ENCODE measurements at places on chromosomes 2 and 18.

DNA sequence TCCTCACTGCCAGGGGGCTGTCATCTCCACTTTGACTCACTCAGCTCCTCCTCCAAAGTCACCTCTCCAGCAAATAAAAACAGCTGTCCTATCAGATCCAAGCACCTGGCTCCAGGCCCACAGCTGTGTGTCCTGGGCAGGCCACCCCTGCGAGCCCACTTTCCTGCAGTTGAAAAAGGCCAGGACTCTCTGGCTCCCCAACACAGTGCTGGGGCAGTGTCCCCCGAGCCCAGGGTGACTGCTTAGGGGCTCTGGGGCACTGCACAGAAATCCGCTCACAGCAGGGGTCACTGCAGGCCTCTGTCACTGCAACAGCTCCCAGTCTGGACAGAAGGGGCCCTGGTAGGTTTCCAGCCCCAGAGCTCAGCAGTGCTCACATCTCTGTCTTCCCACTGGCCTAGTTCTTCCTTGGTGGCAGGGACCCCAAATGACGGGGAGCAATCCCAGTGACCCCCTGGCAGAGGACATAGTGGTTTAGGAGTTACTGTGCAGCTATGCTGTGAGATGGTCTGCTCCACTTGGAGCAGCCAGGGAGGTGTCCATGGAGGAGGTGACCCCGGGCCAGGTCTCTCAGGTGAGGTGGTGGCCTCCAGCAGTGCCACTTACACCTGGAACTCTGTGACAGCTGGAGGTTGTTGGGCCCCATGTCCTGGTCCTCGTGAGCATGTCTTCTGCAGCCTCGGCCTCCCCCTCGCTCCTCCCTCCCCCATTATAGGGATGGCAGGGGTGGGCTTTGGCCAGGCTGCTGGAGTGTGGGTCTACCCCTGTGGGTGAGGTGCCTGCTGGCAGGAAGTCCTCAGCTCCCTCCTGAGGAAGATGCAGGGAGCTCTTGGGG lies 35.5 kb downstream of the HS6ST1 start:
- DNase-seq, result no peak

- no peak for DNase-seq
Observed at GRCh38 chr2:209582281-209582680, 158.4 kb downstream of the MAP2 start.

DNA sequence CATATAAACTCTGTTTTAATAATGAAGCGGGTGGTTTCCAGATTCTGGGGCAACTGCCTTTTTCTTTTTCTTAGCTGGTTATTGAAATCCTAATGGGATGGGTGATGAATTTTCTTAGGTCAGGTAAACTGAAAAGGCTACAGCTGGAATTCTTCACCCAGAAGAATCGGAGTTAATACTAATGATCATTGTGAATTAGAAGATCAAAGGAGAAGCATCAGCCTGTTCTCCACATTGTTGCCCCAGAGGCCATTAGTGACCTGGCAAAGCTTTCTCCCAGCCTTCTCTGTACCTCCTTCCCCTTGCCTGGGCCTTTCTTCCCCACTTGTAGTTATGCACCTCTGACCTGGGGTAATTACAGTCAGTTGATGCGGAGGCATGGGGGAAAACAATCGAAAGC lies 82.8 kb downstream of the MEIS1 start:
- DNase-seq, result no peak

DNA sequence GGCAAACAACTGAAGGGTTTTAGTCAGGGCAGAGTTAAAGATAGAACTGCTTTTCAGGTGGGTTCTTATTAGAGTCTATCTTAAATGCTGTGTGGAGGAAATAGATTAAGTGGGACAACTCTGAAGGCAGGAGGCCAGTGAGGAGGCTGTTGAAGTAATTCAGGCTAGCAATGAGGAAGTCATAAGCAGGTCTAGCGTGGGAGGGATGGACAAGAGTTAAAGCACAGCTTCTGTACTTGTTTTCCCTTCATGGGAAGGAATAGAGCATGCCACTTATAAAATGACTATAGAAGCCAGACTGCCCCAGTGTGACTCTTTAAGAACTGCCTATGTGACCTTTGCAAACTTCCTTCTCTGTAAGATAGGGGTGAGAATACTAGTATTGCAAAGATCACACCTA lies 202.0 kb upstream of the LRRTM1 start:
- DNase-seq, result no peak

DNA sequence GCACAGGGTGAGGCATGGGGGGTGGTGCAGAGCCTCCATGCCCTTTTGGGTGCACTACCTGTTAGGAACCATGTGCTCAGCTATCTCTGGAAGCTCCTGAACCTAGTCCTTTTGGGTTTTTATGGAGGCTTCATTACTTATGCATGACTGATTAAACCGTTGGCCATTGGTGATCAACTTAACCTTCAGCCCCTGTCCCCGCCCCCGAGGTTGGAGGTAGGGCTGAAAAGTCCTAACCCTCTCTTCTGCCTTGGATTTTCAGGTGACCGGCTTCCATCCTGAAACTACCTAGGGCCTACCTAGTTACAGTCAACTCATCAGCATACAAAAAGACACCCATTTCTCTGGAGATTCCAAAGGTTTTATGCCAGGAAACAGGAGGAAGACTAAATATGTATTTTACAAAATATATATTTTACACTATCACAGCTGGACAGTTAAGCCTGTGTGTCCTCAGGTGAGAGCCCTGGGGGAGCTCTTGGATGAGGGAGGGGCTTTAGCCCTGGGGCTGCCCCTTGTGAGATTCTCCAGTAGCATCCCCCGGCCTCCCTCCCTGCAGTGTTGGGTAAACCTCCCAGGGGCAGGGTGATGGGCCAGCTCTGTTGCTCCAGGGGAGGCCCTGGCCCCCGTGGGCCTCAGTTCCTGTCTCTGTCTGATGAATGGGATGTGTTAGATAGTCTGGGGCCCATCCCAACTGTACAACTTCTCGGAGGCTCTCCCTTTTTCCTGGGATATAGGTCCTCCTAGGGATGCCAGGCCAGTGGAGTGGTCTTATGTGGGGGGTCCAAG lies 24.1 kb downstream of the GLI2 start:
- DNase-seq, result no peak

DNA sequence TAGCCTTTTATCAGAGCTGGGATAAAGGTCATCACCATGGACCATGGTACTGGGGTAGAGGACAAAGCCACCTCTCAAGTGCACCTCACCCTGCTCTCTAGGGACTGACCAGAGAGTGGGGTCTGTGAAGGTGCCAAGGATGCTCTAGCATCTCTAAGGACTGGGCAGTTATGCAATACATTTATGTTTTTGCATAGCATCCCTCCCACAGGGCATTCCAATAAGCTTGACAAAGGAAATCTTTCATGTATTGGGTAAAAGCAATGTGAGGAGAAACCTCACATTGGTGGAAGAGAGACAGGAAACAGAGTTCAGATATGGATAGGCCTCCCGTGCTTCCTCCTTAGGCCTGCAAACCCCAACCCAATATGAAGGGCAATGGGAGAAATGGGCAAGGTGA lies 31.6 kb downstream of the STK39 start:
- DNase-seq, result no peak

DNA sequence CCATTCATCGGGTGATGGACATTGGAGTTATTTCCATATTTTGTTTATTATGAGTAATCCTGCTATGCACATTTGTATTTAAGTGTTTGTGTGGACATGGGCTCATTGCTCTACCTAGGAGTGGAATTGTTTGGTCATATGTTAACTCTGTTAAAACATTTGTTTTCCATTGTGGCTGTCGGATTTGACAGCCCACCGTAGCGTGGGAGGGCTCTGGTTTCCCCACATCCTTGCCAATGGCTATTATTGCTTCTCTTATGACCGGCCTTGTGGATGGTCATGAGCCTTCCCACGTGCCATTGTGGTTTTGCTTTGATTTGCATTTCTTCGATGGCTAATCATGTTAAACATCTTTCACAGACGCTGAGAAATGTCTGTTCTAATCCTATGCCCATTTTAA lies 92.0 kb downstream of the ZNF236 start:
- no peak for DNase-seq

DNA sequence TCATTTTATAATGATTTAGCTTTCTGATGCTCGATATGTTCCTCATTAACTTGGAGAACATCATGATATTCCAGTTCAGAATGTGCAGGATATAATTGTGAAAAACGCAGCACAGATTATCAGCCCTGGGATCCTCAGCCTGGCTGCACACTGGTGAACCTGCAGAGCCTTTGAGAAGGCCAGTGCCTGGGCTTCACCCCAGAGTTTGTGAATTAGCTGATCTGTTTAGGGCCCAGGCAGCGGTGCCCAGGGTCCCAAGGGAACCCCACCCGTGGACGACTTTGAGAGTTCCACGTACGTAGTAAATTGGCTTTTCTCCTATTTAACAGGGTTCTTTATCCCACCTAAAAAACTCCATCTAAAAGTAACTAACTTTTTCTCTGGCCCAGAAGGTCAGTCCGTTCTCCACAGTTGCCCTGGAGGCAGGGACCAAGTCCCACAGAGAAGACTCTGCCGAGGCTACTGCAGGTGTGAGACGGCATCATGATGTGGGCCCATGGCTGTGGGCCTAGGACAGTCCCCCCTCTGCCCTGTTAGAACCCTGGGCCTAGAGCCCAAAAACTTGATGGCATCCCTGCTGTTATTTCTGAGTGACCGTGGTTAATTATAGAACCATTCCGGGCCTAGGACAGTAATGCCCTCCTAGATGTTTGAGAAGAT lies 39.6 kb upstream of the RPL31 start:
- DNase-seq, result no peak

GRCh38 chr18:44781886-44782285 lies 101.2 kb downstream of the SETBP1 start:
- DNase-seq, result no peak

GRCh38 chr2:109736177-109736827 lies 57.8 kb upstream of the RGPD5 start:
- no peak for DNase-seq

DNA sequence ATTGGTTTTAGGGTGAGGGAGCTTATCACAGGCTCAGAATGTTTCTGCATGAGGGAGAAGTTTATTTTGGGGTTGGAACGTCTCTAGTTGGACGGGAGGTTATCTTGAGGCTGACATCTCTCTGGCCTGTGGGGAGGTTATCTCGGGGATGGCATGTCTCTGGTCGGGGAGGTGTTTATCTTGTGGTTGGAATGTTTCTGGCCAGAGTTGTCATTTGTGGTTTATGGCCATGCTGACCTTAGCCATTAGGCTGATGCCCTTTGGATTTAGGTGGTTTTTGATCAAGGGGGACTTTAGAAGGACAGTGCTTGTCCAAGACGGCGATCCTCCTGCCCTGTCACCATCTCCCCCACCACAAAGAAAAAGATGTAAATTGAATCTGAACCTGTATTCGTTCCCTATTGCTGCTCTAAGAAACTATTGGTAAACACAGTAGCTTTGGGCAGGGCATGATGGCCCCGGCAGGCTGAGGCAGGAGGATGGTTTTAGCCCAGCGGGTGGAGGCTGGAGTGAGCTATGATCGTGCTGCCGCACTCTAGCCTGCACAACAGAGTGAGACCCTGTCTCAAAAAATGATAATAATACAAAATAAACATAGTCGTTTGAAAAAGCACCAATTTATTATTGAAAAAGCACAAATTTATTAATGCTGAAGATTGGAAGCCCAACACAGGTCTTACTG lies 17.8 kb upstream of the MPPE1 start:
- DNase-seq, result no peak

DNA sequence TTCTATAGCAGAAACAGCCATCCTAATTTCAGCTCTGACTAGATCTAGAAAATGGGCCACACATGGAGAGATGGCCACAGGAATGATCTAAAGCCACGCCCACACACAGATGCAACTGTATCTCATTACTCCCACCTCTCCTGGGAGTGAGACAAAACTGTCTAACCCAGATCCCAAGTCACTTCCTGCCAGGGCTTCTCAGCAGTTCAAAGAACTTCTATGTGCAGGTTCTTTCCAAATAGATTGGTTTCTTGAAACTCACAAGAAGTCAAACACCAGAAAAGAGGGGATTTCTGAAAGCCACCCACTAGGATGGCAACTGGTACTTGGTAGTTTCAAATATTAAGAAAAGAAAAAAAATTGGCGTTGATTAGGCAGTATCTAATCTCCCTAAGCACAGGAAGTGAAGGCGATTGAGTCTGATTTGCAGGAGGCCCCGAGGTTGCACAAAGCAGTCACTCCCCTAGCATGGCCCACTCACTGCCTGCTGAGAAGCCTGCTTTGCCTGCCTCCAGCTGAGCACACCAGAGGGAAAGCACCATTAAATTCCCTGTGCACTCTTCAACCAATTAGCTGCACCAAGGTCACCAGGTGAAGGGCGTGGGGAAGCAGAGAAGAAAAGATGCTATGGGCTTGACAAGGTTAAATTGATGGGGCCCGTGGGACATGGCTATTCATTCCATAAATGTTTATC lies 51.1 kb downstream of the PAPOLG start:
- no peak for DNase-seq

- DNase-seq, result no peak
Observed at GRCh38 chr2:192725991-192726390, 531.3 kb upstream of the TMEFF2 start.

DNA sequence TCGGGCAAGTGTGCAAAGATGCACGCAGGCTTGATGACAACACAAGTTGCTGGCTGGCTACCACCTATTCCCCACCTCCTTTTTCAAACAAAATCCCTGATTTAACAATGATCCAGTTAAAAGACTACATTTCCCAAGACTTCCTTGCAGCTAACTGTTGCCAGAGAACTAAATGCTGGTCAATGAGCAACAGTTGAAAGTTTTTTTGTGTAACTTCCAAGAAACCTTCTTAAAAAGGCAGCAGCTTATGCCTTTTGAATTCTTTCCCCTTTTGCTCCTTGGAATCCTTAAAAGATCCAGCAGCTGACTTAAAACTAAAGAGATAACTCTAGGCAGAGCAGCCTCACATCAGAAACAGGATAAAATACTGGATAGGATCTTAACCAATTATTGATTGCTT lies 38.5 kb downstream of the NPHP1 start:
- DNase-seq, result no peak

GRCh38 chr2:132462236-132462635 lies 45.6 kb downstream of the GPR39 start:
- DNase-seq, result no peak

DNA sequence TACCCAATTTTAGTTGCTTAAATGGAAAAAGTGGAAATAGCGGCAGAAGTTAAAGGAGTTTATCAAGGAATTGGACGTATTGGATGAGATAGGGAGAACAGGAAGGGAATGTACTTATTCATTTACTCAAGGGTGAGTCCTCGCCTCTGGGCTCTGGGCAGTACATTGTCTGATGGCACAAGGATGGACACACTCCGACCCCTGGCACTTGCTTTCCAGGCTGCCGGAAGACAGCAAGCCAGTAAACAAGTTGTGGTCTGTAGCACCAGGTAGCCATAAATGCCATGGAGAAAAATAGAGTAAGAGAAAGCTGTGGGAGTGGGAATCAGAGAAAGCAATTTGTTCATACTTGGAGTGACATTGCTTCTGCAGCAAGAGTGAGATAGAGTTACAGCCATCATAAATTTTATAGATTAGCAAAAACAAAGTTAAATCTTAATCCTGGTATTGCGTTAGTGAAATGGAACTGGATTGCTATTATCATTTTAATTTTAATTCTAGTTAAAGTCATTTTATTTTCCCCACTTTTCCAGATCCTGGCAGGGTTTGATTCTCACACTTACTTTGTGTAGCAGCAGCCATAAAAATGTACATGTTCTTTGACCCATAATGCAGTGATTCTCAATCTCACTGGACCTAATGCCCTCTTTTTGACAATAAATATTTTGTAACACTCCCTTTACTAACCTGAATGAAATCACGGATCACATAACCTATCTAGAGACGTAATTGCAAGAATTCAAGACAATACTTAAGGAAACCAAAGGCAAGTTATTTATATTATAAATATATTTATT lies 135.8 kb upstream of the BCL2L11 start:
- no peak for DNase-seq

GRCh38 chr2:113176696-113177355 lies 3.1 kb downstream of the PSD4 start:
- DNase-seq, result no peak
